ENCODE measurements at places on chromosomes 3 and 15.

DNA sequence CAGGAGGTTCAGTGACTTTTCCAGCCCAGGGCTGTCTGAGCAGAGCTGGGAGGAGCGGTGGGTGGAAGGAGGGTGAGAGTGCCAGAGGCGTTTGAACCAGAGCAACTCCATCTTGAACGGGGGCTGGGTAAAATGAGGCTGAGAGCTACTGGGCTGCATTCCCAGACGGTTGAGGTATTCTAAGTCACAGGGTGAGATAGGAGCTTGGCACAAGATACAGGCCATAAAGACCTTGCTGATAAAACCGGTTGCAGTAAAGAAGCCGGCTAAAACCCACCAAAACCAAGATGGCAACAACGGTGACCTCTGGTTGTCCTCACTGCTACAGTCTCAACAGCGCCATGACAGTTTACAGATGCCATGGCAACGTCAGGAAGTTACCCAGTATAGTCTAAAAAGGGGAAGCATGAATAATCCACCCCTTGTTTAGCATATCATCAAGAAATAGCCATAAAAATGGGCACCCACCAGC, 60.2 kb downstream of the ABTB1 start:
- DNase-seq, result peak; percentile 75

DNA sequence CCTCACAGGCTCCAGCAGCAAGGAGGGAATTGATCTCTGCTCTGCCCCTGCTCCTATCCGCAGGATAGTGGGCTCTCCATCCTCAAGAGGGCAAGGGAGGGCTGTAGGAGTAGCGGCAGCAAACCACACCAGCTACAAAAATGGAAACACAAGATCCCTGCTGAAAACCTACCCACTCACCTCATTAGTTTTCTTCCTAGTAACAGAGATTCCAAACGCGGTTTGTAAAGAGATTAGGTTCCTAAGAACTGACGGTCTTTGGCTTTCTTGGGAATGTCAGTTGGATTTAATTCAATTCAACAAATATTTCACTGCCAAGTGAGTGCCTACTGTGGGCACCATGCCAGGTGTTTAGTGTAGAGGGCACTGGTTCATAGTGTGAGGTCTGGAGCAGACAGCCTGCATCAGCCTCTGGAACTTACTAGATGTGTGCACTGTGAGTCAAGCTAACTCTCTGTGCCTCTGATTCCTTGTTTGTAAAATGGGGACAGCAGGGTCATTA, 84.7 kb downstream of the MRPL46 start:
- DNase-seq, result no peak

GRCh38 chr3:39122813-39123212, 15.3 kb downstream of the TTC21A start:
- no peak for DNase-seq

- no peak for DNase-seq
Observed at GRCh38 chr15:59657635-59658125, 365 bp upstream of the GTF2A2 start.

DNA sequence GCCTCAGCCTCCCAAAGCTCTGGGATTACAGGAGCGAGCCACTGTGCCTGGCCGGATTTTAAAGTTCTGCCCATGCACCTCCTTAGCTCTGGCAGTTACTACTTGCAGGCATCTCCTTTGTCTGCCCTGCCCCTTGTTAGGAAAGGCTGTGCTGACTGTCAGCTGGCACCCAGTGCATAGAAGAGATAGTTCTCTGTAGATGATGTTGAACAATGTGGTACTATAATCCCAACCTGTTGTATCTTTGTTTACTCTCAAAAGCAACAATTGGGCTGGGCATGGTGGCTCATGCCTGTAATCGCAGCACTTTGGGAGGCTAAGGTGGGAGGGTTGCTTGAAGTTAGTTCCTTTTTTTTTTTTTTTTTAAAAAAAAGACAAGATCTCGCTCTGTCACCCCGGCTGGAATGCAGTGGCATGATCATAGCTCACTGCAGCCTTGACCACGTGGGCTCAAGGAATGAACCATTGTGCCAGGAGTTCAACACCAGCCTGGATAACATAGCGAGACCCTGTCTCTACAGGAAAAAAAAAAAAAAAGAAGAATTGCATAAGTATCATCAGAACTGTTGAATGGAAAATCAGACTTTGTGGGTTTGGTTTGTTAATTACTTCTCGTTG, 30.6 kb downstream of the FLNB start:
- peak; percentile 62 for DNase-seq

DNA sequence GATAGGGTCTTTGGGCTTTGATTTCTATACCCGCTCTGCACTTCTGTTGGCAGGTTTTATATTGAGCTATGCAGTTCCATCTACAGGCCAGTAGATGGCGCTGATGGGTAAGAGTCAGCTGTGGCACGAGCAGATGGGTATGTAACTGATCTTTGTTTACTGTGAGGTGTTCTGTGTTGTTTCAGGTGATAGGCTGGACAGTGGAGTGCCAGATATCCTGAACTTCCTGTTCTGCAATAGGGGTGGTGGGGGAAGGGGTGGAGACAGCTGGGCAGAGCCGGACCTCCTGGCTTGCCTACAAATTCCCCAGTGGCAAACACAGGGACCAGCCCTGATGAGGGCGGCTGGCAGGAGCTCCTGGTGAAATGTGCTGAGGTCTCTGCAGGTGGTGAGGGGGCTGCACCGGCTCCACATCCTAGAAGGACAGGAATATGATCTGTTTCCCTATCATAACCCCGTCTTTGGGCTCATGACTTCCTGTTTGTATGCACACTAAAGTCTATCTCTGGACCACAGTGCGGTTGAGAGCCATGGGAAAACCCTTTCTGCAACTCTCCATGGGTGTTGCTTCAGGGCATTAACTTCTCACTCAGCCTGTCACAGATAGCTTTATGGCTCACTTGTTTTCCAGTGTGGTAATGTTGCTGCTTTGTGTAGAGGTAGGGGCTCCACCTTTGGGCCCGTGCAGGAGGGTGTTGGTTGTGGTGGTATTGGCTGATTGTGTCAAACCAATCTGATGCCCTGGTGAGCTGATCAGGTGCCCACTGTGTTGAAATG, 13.4 kb upstream of the FAM98B start:
- DNase-seq, result peak; percentile 71

DNA sequence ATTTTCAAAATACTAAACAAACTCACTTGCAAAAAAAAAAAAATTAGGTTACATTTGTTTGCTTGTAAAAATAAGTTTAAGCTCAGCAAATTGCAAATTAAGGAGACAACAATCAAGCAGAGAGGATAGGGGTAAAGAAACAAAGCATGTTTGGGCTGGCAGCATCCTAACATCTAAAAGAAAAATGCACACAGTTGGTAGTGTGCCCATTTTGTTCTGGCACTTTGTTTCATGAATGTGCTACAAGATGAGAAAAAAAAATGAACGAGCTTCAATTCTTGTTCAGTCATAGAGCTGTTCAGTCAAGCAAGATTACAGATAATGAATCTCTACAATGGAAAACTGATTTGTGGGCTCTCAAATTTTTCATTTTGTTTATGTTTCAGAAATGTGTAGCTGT, 17.7 kb upstream of the ZBBX start:
- DNase-seq, result no peak

DNA sequence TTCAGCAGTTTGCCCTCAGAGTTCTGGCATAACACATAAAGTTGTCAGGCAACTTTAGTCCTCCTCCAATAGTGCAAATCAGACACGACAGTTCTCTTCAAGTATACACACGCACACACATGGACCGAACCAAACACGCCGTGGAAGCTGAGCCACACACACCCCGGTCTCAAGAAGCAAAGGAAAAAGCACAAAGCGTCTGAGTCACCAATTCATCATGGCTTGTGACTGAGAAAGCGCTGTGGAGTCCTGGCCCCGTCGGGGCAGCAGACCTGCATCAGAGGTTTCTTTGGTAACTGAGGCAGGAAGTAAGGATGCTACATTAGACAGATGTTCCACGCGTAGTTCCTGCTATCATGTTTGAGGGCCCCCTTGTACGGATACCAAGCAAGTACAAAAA, 85.7 kb downstream of the VGLL4 start:
- DNase-seq, result no peak

DNA sequence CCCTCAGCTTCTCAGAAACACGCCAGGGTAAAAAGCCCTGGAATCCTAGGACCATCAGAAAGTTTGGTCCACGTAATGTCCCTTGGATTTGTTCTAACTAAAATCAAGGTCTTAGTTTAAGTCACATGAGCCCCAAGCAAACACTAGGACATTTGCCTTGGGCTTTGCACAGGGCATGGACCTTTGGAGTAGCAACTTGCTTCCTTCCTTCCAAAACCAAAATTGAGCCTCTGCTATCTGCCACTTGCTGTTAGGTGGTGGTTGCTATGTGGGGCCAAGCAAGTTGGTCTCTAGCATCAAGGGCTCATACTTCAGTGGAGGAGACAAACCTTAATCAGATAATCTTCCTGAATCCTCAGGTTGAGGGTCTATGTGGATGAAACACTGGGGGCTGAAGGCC, 4.0 kb upstream of the DAG1 start:
- DNase-seq, result peak; percentile 72

GRCh38 chr3:187742351-187743171, 2.7 kb downstream of the BCL6 start:
- peak; percentile 54 for DNase-seq

- no peak for DNase-seq
Observed at GRCh38 chr3:29610781-29611180, 329.9 kb downstream of the RBMS3 start.

DNA sequence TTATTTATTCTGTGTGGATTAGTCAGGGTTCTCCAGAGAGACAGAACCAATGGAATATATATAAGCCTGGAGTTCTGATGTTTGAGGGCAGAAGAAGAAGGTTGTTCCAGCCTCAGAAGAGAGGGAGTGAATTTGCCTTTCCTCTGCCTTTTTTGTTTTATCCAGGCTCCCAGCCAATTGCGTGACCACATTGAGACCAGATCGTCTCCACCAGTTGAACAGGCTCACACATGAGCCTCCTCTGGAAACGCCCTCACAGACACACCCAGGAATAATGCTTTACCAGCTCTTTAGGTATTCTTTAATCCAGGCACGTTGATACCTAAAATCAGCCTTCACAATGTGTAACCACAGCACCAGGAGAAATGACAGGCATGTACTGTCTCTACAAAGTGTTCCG, 923.1 kb downstream of the TBL1XR1 start:
- no peak for DNase-seq

DNA sequence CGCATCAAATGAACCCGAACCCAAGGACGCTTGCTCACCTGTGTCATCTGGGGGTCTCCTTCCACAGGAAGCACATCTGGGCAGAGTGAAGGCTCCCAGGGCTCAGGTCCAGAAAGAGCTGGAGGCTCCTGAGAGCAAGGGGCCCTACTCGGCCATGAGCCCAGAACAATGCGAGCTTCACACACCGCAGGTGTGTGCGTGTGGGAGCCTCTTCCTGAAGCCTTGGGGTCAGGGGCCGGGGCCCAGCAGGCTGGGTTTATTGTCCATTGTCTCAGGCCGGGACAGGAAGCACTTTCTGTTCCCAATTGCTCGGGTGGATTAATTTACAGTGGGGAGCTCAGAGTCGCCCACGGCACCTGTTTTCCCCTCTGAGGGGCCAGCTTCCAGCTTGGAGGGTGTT, 74.8 kb downstream of the RPN1 start:
- no peak for DNase-seq

DNA sequence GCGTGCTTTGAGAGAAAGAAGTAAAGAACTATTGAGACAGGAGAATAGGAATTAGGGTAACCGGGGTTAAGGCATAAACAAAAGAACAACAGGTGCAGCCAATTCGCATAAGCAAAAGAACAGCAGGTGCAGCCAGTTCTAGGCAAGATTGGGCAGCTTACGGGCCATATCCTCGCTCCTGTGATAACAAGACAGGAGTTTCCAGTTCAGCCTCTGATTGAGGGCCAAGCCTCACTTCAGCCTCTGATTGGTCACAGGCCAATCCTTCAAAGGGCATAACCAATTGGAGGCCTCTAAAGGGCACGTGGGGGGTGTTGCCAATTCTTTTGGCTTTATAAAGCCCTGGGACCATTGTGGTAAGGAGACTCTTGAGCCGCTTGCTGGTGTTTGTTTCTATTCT, 143.5 kb downstream of the GADL1 start:
- DNase-seq, result no peak

- no peak for DNase-seq
Observed at GRCh38 chr3:151775314-151776258, 38.3 kb upstream of the AADAC start.

GRCh38 chr15:31005660-31006059, 14.2 kb upstream of the MTMR10 start:
- no peak for DNase-seq

DNA sequence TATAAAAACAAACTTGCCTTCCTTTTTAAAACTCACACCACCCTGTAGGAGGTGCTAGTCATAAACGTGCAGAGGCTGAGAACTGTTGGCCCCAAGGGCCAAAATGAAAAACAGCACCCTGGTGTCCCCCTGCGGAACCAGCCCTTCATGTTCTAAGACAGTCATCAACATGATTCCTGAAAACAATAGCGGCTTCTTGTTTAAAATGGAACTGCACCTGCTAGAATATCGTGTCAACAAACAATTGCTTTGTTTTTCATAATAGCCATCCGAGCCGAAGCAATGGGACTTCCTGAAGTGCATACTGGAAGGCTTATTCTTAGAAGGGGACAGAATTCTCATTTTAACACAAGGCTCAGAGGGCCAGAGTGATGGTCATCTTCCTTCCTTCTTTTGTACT, 43.7 kb downstream of the MECOM start:
- no peak for DNase-seq

DNA sequence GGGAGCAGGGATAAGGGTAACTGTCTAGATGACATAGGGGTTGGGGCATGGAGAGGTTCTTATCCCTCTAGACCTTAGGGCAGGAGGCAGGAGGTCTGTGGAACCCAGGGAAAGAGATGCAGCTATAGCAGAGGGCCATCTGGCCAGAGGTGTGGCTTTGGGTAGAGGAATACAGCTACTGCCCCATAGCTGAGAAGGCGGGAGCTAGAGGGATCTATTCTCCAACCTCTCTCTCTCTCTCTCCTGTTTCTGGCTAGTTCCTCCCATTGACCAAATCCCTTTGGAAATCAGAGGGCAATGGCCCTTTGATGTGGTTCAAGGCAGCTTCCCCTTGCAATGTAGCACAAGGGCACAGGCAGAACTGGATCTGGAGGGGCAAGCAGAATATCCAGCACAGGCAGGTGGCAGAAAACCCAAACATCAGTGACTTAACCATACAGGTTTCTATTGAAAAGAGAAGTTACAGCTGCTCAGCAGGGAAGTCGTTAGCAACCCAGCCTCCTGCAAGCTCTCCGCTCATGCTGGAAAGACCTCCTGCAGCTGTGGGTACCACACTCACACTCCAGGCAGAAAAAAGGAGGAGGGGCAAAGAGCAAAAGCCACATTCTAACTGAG, 22.3 kb upstream of the LMOD3 start:
- DNase-seq, result peak; percentile 36

- peak; percentile 47 for DNase-seq
Observed at GRCh38 chr15:101086394-101087171, 165.3 kb downstream of the CHSY1 start.

All from hematopoietic multipotent progenitor cell treated with erythropoietin and hydrocortisone succinate and interleukin-3 and kit ligand, for 6 days (in vitro differentiated cells).